CD4-positive, alpha-beta T cell treated with Interleukin-12 subunit alpha and Interleukin-12 subunit beta, for 1 hour (primary cell): ENCODE measurements at places on chromosomes 12 and 14.
A peak's percentile ranks its signal among the peaks of the same experiment; 100 is the strongest.

DNA sequence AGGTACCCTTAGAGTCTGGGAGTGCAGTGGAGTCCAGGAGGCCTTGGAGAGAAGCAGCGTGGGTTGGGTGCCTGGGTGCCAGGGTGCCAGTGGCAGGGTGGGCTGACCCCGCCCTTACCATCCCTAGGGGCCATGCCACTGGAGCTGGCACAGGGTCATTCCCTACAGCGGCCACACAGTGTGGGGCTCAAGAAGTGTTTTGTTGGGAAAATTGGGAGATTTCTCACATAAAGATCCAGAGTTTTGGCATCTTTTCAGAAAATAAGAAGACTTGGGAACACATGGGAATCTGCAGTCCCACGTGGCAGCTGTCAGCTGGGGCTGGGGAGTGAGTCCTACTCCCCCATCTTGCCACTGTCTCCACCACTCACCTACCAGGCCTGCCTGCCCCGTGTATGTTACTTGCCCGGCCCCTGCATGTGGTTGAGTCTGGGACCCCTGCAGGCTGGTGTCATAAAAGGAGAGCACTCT, 4.2 kb downstream of the VASH1 start:
- no peak for DNase-seq

- DNase-seq, result no peak
Observed at GRCh38 chr12:87116780-87117179, 860.6 kb upstream of the MGAT4C start.

- DNase-seq, result no peak
Observed at GRCh38 chr14:94545131-94545841, 16.0 kb upstream of the SERPINA4 start.

DNA sequence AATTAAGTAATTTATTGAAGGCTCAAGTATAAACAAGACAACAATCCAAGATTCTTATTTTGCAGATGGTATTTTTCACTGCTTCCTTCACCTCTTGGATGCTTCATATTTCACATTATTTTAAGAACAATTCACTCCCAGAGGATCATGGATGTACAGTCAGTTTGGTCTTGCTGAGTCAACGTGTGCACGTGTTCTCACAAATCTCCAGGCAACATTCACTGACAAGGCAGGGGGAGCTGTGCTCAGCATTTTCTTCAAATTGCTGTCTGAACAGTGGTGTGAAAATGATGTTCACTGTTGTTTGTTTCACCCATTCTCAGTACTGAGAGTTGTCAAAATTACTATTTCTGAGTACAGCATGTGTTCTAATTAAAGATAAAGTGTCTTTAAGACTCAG, 118.3 kb upstream of the SLC38A4 start:
- no peak for DNase-seq

GRCh38 chr12:42053456-42053855, 91.2 kb downstream of the GXYLT1 start:
- DNase-seq, result no peak

GRCh38 chr12:90038289-90038688, 329.7 kb upstream of the ATP2B1 start:
- no peak for DNase-seq

DNA sequence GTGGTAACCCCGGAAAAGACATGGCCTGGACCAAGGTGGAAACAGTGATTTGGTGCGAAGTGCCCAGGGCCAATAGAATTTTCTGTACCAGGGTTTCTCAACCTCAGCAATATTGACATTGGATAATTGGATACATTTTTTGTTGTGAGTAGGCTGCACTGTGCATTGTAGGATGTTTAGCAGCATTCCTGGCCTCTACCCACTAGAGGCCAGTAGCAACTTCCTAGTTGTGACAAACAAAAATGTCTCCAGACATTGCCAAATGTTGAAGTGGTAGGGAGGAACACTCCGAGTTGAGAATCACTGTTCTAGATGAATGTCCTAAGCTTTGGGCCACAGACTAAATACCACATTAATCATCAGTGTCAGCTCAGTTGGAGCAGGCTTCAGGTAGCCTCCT, 6.2 kb upstream of the CGRRF1 start:
- no peak for DNase-seq

DNA sequence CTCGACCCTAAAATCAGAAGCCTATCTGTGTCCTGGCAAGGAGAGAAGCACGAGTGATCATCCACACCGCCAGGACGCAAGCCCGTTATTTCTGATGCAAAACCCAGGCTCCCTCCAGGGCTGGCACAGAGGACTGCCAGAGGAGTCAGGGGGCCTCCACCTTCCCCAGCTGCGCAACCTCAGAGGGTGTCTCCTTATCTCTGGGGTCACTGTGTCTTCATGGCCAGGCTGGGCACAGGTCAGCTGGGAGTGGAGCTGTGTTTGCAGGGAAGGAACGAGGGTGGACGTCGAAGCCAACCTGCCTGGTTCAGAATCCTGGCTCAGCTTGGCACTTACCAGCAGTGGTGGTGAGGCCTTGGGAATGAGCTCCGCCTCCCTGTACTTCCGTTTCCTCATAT, 12.0 kb upstream of the SERPINA3 start:
- no peak for DNase-seq

GRCh38 chr14:21997300-21997699, 323.7 kb upstream of the OR4E1 start:
- DNase-seq, result peak; percentile 59

- no peak for DNase-seq
Observed at GRCh38 chr14:35696575-35696974, 112.5 kb downstream of the RALGAPA1 start.

- no peak for DNase-seq
Observed at GRCh38 chr12:53091756-53092155, 5.7 kb upstream of the IGFBP6 start.

- no peak for DNase-seq
Observed at GRCh38 chr14:23307687-23308644, 1.3 kb downstream of the BCL2L2 start.

- DNase-seq, result peak; percentile 94
Observed at GRCh38 chr12:12716793-12717585, at the start of gene CDKN1B. Gene CDKN1B, plus strand, starts transcription at chr12:12717368. Its CDS starts 472 bp downstream, at chr12:12717840.

GRCh38 chr12:1655225-1655788, 26.3 kb downstream of the WNT5B start:
- no peak for DNase-seq

DNA sequence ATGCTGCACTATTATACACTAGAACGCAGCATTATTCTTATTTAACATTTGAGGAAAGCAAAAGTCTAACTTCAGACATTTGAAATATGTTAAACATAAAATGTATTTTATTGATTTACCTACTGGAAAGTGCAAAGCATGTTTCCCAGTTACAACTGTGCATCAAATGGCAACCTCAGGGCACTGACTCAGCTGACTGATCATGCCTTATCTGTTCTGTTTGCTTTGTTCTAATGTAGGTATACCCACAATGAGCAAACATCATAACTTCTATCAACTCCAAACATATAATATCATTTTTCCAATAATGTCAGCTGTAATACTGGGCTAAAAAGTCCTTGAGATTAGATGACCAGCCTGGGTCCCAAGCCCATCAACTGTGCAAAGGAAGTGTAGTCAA, 431.0 kb downstream of the FOXG1 start:
- DNase-seq, result no peak

DNA sequence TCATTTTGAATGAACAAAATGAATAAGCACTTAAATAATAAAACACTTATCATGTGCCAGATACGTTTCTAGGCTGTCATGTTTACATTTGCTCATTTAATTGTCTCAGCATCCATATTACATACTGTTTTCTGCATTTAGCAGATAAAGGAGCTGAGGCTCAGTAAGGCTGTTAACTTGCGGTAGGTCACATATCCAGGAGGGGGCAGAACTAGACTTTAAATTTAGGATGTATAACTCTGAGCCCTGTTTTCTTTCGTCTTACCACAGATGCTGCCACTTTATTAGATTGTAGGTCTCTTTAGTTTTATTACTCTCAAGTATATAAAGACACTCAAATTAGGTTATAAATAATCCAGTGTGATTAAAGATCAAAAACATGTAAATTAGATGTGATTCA, 17.7 kb downstream of the IRAK4 start:
- peak; percentile 45 for DNase-seq

DNA sequence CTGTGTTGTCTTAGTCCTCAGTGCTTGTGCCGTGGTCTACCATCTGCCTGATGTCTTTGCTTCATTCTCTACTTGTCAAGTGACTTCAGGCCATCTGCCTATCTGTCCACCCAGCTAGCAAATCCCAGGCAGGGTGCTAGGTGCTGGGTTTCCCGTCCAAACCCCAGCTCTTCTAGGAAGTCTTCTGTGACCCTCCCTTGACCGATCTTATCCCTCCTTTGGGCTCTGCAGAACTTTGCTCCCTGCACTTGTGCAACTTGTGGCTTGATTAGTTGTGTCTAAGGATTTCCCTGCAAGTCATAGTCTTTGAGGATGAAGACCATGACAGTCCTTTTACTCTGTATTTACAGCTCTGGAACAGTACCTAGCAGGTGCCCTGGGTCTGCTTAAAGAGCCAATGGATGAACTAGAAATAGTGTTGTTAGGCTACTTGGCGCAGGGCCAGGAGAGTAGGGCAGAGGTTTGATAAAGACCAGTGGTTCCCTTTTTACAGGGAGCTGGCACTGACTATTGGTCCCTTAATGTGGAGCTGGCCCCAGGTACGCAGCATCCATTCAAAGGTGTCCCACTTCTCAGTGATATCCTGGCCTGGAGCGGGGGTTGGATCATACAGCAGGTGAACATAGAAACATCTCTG, 60.1 kb downstream of the ADCK1 start:
- no peak for DNase-seq

DNA sequence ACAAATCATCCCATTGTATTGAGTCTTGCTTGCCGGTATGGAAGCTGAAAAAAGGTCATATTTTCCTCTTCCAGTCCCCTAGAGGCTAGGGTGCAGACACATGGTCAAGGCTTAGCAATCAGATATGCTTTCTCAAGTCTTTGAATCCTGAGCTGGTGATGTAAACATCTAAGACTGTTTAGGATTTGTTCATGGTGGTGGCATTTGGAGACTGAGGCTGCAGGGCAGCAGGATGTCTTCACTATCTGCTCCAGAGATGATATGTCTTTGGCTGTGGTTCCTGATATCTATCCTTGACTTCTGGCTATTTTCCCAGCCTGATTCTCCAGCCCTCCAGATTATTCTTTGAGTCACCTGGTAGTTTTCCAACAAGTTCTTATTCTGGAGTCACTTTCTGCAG, 50.5 kb upstream of the DACT1 start:
- no peak for DNase-seq

- no peak for DNase-seq
Observed at GRCh38 chr14:64515053-64515452, 10.5 kb downstream of the ZBTB1 start.

- DNase-seq, result no peak
Observed at GRCh38 chr14:68366656-68367055, 426.2 kb downstream of the ZFP36L1 start.

DNA sequence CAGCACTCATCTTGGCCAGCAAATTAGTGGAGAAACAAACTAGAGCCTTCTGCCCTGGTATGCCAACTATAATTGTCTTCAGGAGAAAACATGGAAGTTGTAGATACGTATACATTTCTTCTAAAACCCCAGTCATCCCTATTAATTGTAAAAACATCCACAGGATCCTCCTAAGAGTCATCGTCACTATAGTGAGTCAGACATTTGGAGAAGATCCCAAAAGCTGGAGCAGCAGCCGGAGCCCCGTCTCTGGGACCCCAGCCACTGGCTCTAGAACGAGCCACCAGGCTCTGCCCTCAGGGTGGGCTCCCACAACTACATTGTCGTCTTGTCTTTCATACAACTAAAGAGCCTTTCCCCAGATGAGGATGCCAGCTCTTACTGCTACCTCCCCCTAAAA, 15.5 kb downstream of the PRKAB1 start:
- DNase-seq, result no peak

DNA sequence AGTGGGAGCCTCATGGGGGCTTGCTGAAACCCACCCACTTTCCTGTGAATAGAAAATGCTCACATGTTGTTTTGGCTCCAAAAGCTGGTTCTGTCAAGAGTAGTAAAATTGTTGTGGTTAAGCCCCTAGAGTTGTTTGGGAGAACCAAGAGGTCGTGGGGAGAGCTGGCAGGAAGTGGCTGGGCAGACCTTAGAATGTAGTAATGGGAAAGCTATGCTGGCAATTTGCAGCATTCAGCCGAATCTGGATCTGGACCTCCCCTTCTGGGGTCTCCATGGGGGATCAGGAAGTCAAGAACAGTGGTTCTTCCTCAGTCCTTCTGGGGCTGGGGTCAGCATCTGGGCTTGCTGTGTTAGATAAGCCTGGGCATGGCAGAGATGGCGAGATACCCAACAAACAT, 150.6 kb upstream of the TBX3 start:
- no peak for DNase-seq

- no peak for DNase-seq
Observed at GRCh38 chr12:26282339-26282940, 87.1 kb downstream of the SSPN start.

- no peak for DNase-seq
Observed at GRCh38 chr12:51334764-51335163, 10.8 kb upstream of the BIN2 start.

- DNase-seq, result no peak
Observed at GRCh38 chr14:64422756-64423155, 34.6 kb downstream of the MTHFD1 start.

GRCh38 chr12:68595241-68595640, 15.5 kb upstream of the RAP1B start:
- DNase-seq, result no peak

DNA sequence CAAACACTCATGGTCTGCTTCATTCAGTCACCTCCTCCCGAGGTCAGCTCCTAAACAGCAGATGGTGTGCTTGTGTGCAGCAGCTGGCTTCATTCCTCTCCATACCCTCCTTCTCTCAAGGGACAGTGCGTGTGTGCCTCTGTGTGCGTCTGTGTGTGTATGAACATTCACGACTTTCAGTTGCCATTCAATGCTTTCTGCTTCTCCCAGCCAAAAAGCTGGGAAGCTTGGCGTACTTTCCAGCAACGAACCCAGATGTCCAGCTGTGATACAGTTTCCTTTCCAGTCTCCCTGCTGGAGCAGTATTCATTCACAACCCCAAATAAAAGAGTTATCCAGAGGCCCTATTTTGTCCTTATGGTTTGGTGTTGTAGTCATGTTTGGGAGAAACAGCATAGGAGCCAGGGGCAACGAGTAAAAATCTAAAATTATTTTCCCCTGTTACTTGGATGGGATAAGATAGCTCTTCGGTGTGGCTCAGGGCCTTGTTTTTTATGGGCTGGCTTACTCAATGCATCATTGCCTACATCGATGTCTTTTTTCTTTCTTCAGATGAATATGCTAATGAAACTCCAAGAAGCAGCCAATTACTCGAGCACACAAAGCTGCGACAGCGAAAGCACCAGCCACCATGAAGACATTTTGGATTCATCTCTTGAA, 379.3 kb downstream of the NAV3 start:
- DNase-seq, result no peak

DNA sequence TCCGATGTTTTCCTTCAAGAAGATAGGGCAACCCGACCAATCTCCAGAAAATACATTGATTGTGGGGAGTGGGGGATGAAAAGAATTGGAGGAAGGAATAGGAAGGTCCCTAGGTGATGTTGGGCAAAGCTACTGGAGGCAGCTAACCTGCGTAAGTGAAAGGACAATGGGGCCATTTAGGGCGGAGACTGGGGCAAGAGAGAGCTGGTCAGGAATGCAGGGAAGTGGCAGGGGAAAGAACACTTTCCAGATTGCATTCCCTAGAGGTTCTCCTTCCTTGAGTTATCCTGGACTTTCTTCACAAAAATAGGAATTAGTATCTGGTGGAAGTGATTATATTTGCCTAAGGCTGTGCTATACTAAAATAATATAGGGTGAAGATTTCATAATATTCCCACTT, 151.8 kb upstream of the HMGA2 start:
- no peak for DNase-seq
